ENCODE measurements at places on chromosomes 5 and 9. TPM values are rescaled to one million over a fixed set of nuclear protein-coding genes. Genes with fewer than 3 reads are reported as not detected.

DNA sequence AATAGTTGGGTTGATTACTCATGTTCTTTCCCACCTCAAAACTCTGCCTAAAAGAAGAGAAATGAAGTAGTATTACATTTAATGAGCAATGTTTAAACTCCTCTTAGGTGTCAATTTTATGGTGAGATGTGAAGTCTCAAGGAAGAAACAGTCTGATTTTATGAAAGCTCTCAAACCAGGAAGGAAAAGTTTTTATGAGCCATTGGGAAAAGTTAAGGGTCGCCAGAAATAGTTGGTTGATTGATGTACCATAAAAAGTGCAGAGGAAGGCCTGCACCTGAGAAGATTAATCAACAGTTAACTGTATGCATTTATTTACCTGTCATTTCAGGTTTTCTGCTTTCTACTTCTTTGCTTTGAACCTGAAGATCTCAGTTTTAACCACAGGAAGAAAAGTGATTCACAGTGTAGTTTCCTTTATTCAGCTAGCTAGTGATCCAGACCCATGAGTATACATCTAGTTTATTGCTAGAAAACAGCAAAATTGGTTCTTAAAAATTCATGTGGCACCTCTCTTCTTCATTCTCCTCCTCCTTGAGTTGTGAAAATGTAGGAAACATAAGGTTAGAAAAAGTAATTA lies 133.1 kb downstream of the CSNK1G3 start:
- no peak for DNase-seq

Gene ROPN1L
- 0.30 TPM for polyA plus RNA-seq

GRCh38 chr5:16927613-16928012 lies 8.5 kb downstream of the MYO10 start:
- no peak for DNase-seq

DNA sequence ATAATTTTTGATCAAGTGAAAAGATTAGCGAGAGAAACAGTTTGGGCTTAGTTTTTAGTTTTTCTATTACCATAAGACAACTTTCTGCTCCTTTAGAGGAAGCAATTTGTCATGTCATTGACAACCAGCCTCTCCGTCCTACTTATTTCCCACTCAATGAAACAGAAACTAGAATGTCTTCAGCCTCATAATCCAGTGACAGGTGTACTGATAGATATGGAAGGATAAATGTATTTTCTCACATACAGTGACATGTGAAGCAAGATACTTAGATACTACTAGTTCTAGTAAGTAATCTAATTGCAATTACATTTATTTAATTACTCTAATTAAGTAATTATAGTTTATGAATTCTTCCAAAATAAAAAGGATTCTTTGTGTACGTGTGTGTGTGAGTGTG lies 429.7 kb downstream of the CDH10 start:
- DNase-seq, result no peak

DNA sequence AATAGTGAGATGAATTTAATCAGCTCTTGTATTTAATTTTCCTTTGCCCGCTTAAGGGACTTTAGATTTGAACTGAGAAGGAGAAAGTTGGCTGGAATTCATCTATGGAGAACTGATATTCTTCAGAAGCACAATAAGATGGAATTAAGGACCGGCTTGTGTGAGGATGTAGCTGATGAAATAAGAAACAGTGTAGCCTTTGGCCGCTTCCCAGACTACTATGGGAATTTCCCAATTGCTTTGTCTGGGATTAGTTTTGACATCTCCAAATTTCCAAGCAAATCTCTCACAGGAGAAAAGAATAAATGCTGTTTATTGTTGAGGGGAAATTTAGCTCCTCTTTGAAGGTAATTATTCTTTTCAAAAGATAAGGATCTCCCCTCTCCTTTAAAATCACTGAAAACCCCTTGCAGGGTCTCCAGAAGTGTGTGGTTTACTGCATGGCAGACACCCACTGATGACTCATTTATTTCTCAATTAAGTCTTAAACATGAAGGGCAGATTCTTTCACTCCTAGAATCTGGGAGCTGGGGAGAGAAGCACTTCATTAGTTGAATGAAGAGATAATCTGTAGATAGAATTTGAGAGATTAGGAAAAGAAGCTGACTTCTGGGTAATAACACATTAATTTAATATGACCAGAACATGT lies 606.5 kb upstream of the ADAMTS16 start:
- DNase-seq, result no peak

DNA sequence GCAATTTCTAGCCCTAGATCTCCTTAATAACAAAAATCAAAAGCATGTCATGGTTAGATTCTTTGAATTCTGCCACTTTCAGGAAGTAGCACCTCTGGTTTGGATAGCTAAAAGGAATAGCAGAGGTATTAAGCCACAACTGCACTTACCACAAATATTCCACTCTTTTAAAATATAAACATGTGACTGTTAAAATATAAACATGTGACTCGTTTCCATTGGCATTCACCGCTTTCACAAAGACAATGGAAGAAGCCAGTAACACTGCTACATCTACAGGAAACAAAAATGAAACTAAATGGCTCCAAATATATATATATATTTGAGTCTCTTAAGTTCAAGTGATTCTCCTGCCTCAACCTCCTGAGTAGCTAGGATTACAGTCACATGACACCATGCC lies 222.9 kb downstream of the ARL15 start:
- DNase-seq, result no peak

DNA sequence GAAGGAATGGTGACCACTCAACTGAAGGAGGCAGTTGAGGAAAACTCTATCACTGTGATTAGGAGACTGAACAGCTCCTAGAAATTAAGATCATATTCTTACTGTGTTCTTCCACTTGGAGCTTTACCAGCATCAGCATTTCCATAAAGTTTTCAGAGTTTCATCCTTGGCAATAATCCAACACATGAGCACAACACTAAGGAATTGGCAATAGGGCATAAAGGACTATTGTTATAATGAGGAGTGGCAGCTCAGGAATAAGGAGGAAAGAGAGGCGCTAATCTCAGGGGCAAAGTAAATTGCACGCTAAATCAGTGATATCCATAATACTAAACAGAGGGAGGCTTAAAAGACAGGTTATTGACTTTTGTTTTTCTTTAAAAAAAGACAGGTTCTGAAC lies 338.9 kb downstream of the EFNA5 start:
- DNase-seq, result no peak

DNA sequence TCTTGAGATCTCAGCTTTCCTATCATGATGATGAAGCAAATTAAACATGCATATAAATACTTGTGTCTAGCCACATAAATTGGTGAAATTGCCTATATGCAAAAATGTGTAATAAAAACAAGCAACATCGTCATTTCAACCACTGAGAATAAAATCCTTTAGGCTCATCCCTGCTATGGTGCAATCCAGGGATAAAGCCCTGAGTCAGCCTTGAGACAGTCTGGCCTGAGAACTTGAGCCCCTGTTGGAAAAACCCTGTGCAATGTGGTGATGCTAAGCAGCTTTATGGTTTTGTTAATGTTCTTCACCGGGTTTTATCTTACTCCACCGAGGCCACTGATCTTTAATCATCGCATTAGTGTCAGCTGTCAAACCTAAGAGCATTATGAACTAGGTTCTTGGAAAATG lies 170.5 kb downstream of the DCP2 start:
- DNase-seq, result no peak

- peak; percentile 87 for DNase-seq
Measured at GRCh38 chr5:78504704-78505677, 143.6 kb downstream of the LHFPL2 start.

GRCh38 chr5:116731432-116731831 lies 156.8 kb upstream of the SEMA6A start:
- no peak for DNase-seq

DNA sequence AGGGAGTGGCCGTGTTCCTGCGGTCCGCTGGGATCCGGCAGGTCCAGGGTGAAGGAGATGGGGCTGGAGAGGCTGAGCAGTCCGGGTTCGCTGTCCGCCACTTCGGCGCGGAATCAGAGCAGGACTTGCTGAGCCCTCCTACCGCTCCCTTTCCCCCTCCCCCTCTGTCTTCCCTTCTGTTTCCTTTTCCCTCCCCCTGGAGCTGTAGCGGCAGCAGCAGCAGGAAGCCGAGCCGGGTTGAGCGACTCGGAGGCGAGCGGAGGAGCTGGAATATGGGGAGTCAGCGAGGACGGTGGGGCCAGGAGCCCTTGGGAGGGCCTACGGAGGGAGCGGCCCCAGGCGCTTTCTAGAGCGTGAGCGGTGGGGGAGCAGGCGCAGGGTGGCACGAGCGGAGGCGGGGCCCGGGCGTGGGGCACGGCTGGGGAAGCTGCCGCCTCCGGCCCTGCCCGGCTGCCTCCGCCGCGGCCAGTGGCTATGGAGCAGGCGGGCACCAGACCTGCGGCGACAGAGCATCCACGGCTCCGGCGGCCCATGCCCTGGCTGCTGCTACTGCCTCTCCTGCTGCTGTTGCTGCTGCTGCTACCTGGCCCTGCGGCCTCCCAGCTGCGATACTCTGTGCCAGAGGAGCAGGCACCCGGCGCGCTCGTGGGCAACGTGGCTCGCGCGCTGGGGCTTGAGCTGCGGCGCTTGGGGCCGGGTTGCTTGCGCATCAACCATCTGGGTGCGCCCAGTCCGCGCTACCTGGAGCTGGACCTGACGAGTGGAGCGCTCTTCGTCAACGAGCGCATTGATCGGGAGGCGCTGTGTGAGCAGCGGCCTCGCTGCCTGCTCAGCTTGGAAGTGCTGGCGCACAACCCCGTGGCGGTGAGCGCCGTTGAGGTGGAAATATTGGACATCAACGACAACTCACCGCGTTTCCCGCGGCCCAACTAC lies at the start of gene PCDHAC2:
Gene PCDHAC2, plus strand, starts transcription at position 184 of the 933 bp plus-strand sequence. Its CDS starts 291 bp downstream, at position 475.
- peak; percentile 8 for DNase-seq

GRCh38 chr5:78574731-78575161 lies 73.8 kb downstream of the LHFPL2 start:
- DNase-seq, result no peak

Gene OR1L6
- not detected for polyA plus RNA-seq

Gene C5
- polyA plus RNA-seq, result 3.0 TPM

DNA sequence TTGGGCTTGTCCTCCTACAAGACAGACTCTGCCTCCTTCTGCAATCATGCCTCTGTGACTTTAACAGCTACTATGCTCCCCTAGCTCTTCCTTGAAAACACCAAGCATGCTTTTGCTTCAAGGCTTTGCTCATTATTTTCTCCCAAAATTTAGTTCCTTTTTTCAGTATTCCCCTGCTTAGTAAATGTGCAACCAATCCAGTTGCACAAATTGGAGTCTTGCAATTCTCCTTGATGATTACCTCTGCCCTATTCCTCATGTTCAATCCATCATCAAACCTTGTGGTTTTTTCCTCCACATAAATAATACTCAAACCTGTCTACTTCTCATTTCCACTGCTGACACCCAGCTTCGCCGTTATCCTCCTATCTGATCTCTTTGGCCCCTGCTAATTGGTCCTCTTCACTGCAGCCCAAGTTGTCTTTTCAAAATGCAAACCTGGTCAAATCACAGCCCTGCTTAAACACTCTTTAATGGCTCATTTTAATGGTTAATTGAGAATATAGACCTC lies 296.3 kb downstream of the CWC27 start:
- no peak for DNase-seq

DNA sequence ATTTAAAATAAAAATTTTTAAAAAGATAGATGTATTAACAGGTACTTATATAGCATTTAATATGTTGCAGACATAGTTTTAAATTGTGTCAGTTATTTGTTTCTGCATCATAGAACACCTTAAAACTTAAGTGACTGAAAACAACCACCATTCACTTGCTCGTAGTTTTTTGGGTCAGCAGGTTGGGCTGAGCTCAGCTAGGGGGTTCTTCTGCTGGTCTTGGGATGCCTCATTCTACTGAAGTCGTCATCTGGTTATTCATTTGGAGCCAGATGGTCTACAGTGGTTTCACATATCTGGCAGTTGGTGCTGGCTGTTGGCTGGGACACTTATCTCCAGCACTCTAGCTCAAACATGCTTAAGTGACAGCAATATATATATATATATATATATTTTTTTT lies 29.6 kb downstream of the PSAT1 start:
- no peak for DNase-seq

- no peak for DNase-seq
Measured at GRCh38 chr9:14633906-14634565, 59.2 kb downstream of the ZDHHC21 start.

- no peak for DNase-seq
Measured at GRCh38 chr9:18109675-18110074, 364.3 kb upstream of the ADAMTSL1 start.

Gene NOP16
- 11.1 TPM for polyA plus RNA-seq

DNA sequence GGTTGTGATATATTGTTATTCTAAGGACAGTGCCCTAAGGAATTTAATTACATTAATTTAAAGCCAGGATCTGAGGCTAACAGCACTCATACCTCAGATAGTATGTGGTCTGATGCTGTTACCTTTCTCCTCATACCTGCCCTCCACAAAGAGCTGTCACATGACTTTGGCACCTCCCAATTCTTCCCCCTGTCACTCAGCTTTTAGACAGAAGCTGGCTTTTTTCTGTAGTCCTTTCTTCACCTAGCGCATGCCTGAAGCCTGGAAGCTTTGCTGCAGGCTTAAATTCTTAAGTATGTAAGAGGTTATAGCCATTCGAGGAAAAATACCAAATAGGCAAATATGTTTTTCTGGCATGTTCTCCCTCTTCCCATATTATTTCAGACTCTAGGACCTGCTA lies 61.0 kb upstream of the ADAMTS19 start:
- DNase-seq, result no peak

Gene EGFLAM
- 37.5 TPM for polyA plus RNA-seq

DNA sequence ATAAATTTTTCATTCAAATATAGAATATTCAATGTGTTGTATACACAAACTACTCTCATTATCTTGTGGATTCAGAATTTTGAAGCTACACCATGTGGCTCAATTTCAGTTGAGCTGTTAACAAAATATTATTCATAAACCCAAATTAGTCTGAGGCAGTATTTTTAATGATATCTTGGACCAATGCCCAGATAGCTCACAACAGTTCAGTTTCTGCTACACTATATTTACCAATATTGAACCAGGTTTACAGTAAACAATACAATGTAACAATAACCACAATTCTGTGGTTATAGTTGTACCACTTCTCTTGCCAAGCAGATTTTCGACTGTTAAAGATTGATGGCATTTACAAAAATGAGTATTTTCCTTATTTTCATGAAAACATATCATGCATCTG lies 99.9 kb downstream of the SSBP2 start:
- DNase-seq, result no peak

- DNase-seq, result no peak
Measured at GRCh38 chr5:15612915-15613635, 113.1 kb downstream of the FBXL7 start.

Gene IFNA2
- polyA plus RNA-seq, result not detected

Data from ovary (tissue), 10 donors.